ENCODE measurements at places on chromosomes 4 and X.

DNA sequence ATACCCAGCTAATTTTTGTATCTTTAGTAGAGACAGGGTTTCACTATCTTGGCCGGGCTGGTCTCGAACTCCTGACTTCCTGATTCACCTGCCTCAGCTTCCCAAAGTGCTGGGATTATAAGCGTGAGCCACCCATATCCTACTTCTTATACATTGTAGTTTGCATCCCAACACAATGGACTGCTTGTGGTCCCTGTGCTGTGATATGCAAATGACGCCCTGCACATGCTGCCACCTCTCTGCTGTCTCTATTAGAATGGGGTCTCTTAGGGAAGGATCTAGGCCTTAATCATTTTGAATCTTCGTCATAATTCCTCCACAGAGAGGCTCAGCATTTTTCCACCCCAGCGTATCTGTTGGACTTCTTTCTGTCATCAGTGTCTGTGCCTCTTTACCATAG is 595.9 kb downstream of the ADGRL3 start:
- DNase-seq, result no peak

GRCh38 chrX:142576615-142577014 is 371.5 kb upstream of the MAGEC2 start:
- no peak for DNase-seq

DNA sequence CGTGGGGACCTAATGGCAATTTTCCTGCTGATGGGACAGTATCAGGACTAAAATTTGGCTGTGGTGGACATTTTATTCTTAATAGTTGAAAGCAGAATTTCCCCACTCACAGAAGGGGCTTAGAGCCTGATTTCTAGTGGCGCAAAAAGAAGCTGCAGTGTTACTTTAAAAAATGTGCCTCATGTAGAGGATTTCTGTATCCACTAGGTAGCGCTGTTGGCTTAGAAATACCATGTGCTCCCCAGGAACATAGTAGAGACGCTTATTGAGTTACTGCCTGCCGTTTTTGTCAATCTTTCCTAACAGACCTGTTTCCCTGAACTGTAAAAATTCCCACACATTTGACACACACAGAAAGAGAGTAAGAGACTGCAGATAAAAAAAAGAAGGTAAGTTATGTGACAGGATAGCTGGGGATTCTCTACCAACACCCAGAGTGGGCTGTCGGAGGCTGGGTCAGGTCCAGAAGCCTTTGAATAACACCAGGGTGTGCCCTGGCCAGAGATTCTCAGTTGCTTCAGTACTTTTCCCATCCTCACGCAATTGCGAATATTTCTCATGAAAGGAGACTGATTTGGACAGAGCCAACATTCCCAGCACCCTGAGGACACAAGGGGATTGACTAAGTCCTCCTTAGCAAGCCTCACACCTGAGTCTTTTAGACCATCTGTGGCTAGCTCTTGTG is 88.4 kb downstream of the ZXDA start:
- peak; percentile 38 for DNase-seq

- no peak for DNase-seq
Observed at GRCh38 chrX:43560247-43560946, 95.7 kb upstream of the MAOA start.

- DNase-seq, result no peak
Observed at GRCh38 chr4:171031338-171031737, 781.9 kb upstream of the GALNTL6 start.

DNA sequence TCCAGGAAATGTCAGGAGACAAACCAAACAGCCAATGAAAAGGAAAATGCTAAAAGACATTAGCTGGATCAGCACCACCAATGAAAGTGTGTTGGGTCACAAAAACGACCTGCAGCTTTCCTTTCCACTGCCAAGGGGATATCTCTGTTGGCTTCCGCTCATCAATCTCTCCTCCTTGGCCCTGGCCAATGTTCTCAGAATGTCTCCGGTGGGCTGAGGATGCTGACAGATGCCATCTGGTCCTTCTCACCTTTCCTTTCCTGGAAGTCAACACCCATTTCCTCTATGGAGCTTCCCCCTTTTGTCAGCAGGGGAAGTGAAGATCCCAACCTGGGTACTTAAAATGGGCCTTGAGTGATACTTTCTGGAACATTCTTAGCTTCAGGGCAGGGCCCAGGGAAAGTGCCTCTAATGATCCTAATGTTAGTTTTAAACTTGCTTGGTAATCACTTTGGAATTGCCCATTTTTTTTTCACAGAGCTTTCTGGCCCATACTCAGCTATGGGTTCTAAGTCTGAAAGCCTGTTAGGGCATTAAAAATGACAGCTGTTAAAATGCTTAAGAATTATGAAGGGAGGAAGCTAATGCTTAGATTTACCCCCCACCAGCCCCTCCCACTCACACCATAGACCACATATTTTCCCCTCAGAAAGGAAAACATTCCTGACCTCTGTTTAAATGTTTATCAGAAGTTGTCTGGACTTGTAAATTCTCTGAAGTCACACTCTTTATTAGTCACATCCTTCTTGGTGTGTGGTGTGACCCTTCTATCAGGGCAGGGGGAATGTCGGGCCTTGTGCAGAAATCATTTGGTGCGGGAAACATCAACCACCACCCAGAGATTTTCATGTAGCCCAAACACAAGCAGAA is 29.2 kb downstream of the IGFBP7 start:
- peak; percentile 89 for DNase-seq

- DNase-seq, result no peak
Observed at GRCh38 chr4:146335763-146336409, 121.5 kb downstream of the REELD1 start.

- peak; percentile 31 for DNase-seq
Observed at GRCh38 chrX:150482537-150483206, 85.7 kb upstream of the MTM1 start.

GRCh38 chr4:88012647-88013046 is 5.2 kb downstream of the PKD2 start:
- DNase-seq, result no peak

DNA sequence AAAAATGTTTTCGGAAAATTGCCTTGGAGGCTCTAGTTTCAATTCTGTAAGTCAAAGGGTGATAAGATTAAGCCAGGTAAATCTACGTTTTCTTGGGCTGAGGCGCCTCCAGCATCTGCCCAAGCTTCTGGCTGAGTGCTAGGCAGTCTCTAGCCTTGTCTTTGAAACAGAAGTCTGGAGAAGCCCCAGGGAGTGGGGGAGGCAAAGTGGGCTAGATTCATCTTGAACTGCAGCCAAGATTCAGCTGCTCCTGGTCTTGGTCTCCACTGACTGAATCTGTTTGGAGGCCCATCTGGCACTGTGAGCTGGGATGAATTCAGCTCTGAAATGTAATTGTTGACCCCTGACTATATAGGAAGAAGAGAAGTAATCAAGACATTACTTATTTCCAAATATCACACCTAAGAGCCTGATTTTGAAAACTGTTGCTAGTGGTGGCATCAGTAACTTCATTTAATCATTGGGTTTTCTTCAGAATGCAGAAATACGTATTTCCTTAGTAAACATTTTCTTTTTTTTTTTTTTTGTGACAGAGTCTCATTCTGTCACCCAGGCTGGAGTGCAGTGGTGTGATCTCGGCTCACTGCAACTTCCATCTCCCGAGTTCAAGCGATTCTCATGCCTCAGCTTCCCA is 187.3 kb upstream of the LEF1 start:
- DNase-seq, result no peak

DNA sequence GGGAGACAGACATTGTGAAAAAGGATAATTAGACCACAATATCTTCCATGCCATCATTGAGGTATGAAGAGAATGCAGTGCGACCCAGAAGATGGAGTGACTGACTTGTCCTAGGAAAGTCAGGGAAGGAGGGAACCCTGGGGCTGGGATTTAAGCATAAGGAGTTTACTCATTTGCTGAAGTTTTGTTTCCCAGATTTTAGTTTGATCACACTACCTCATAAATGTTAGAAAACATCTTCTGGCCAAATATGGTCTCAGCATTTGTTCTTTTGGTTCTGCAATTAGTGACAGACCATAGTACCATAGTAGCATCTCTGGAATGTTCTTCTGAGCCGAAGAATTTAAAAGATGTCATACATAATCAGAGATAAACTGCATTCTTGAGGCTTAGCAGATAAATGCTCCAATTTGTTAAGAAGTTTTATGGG is 96.5 kb upstream of the PGRMC2 start:
- DNase-seq, result no peak

- DNase-seq, result no peak
Observed at GRCh38 chrX:12877386-12877785, 10.5 kb downstream of the TLR7 start.

DNA sequence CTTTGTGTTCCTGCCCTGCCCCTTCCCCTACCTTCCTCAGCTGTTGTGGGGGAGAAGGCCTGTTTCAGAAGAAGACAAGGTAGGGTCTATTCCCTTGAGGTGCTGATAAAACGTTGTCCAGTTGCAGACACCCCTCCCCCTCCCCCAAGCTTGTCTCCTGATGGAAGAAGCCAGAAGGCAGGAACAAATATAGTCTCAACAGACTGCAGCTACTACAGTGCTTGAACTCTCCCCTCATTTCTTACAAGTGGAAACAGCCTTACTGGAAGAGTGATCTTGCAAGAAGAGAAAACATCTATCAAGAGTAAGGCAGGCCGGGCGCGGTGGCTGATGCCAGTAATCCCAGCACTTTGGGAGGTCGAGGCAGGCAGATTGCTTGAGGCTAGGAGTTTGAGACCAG is 11.0 kb upstream of the MAP7D3 start:
- no peak for DNase-seq

GRCh38 chr4:30901461-30902451 is 181.6 kb downstream of the PCDH7 start:
- DNase-seq, result no peak

DNA sequence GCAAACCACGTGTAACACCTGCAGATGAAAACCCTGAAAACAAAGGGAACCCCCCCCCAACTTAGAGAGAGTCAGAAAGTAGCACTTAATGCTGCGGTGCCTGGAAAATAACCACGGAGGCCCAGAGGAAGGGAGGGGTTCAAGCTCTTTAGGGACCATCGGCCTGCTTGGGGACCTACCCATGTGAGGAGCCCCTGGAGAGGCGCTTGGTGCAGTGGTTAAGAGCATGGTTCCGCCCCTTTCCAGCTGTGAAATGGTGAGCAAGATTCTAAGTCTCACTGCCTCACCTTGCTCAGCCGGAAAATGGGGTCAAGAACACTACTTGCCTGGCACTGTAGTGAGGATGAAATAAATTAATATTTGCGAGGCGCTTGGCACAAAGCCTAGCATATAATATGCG is 13.8 kb downstream of the SLC25A5 start:
- DNase-seq, result no peak

Measured in stromal cell of bone marrow (primary cell).